ENCODE measurements at places on chromosomes 16 and 17.

GRCh38 chr17:37521821-37522220 lies 32.1 kb downstream of the DUSP14 start:
- DNase-seq: no peak

DNA sequence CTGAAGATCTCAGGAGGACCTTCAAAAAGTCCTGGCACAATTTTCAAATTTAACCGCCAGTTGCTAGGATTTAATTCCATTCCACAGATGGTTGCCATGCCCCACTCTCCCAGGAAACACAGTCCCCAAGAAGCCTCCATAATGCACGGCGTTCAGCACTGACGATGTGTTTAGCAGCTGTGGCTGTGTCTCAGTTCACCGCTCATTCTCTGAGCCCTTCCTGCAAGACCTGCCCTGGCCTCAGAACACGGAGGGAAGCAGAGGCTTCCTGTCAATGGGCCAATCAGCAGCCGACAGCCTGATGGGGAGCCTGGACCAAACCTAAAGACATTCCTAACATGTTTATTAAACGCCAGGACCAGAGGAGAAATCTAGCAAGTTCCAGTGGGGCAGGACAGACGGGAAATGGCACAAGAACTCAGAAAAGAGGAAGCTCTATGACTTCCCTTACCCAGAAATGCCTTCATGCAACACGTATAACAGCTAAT lies 4.9 kb downstream of the MYLK3 start:
- no peak for DNase-seq

DNA sequence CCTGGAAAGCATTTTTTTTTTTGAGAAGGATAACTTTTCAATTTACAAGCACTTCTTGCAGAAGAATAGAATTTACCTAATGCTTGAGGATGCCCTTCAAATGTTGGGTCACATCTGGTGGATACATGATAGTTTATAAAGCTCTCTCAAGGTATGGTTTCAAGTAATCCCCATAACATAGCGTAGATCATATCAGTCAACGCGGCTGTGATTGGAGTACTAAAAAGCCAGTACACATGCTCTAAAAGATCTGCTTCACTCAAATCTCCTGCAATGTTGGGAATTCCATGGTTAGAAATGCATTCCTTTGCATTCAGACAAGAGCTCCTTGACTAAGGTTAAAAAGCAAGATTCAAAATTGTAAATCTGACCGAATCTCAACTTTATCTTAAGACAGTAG lies 3.9 kb upstream of the KCNJ16 start:
- DNase-seq: no peak

- DNase-seq: no peak
Measured at GRCh38 chr16:11994143-11995119, 17.9 kb downstream of the SNX29 start.

- DNase-seq: no peak
Measured at GRCh38 chr16:4752351-4753100, 14.4 kb downstream of the ZNF500 start.

DNA sequence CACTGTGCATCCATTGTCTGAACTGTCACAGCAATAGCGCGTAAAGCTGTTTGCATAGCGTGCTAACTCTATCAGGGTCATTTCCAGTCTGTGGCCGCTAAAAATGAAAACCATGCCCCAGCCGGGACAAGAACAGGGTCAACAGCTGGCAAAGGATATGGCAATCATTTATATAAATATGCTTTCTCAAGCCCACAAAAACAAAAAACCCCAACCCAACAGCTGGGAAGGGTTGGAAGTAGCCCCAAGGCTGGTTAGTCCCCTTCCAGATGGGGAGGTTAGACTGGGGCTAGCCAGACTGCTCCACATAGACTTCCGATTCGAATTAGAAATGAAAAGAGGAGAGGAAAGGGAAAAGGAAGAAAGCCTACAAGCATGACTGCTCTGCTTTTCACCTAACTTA lies 203.3 kb upstream of the TBX2 start:
- DNase-seq: no peak

DNA sequence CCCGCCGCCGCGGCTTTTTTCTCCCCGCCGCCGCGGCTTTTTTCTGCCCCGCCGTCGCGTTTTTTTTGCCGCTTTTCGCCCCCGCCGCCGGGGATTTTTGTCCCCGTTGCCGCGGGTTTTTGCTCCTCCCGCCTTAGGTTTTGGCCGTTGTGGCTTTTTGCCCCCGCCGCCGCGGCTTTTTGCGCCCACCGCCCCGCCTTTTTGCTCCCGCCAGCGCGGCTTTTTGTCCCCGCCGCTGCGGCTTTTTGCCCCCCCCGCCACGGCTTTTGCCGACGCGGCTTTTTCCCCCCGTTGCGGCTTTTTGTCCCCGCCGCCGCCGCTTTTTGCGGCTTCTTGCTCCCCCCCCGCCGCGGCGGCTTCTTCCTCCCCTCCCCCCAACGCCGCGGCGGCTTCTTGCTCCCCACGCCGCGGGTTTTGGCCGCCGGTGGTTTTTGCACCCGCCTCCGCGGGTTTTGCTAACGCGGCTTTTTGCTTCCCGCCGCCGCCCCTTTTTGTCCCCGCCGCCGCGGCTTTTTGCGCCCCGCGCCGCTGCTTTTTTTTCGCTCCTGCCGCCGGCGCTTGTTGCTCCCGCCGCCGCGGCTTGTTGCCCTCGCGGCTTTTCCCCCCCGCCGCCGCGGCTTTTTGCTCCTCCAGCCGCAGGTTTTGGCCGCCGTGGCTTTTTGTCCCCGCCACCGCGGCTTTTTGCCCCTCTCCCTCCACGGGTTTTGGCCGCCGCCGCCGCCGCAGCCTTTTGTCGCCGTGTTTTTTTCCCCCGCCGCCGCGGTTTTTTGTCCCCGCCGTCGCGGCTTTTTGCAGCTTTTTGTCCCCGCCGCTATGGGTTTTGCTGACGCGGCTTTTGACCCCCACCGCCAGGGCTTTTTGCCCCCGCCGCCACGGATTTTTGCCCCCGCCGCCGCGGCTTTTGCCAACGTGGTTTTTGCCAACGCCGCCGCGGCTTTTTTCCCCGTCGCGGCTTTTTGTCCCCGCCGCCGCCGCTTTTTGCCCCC lies 150.3 kb downstream of the KCNJ18 start:
- no peak for DNase-seq

DNA sequence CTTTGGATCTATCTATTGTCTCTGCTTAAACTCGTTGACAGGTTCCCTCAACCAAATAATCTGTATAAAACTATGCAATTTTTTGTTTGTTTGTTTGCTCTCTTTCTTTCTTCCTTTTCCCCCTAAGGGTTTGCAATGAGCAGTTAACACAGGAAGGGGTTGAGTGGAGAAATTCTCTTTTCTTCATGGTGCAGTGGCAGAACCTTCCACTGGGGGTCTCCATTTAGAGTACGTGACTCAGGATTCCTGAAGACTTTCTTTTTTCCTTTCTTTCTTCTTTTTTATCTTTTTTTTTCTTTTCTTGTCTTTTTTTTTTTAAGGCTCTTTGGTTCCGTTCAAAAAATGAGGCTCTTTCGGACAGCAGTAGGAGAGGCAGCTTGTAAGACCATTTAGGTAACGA lies 19.5 kb upstream of the RBFOX1 start:
- no peak for DNase-seq

DNA sequence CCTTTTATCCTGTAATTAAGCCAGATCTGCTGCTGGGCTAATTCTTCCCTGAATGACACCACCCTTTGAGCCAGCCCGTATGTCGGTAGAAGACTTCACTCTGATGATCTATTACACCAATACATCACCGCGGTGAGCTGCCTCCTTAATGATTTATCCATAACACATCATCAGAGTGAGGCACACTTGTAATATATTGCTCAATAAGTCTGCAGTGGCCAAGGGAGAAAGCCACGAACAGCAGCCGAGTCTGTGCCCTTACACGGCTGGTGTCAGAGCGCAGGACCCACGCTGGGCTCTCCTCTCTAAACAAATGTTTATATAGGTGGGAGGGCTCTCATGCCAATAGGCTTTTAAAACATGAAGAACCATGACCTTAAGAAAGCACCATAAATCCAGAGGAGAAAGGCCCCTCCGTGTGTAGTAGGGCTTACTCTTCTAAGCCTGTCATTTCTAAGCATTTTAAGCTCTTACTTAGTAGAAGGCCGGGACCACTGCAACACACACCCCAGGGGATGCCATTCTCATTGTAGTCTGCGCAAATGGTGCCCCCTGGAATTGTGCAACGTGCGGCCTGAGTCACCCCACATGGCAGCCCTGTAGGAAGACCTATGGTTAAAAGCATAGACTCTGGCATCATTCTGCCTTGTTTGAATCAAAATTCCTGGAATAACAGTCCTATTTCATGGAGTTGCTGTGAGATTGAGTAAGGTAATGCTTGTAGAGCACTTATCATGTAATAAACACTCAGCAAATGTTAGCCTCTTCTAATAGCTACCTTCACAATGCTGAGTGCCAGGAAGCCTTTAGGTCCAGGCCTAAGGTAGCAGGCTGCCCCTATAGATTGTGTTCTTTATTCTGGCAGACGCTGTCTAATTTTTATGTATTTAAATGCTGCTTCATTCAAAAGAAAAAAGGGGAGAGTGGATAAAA lies 26.1 kb downstream of the MRPS23 start:
- no peak for DNase-seq

GRCh38 chr17:74864866-74865395 lies 5.2 kb upstream of the GRIN2C start:
- DNase-seq: peak; percentile 54

GRCh38 chr17:32859857-32860525 lies 16.9 kb downstream of the MYO1D start:
- no peak for DNase-seq

GRCh38 chr16:72797621-72798020 lies 250.3 kb downstream of the ZFHX3 start:
- no peak for DNase-seq
